H1 (cell line): ENCODE measurements at places on chromosomes 11 and 22.

DNA sequence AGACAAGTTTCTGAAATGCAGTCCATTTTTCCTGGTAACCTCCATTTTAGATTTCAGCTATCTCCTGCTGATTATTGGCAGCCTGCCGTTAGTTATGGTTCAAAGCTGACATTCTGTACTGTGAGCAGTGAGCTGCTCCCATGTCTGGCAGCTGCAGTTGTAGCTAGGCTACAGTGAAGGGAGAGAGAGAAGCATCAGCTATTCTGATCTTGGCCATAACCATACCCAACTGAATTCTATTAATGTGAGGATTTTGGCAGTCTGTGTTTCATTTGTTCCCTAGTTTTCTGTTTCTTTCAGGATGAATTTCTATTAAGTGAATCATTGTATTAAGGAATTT is 33.4 kb downstream of the SIK2 start:
- no peak overlapping the region for H3K4me3 ChIP-seq
- no peaks in the 10 kb centered on the region for H3K36me3 ChIP-seq
- H3K27ac ChIP-seq = no peak overlapping the region
- no peaks in the 10 kb centered on the region for H3K27me3 ChIP-seq
- no peak for DNase-seq

DNA sequence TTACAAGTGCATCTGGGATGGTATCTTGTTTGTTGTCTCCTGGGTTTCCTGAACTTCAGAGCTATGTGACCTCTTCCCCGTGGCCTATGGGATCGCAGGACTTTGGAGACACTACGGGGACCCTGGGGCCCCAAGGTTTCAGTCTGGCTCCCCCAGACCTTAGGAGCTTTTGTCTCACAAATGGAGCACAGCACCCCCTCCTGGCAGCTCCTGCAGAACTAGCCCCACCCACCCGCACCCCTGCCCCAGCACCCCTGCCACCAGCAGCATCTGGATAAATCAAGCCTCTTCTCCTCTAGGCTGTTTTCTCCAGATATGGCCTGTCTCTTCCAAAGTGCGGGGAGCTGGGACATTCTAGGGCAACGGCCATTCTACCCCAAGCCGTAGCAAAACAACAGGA is 10.4 kb downstream of the RCOR2 start:
- peaks cover 22% of the 10 kb centered on the region for H3K36me3 ChIP-seq
- peaks cover 31% of the 10 kb centered on the region for H3K4me1 ChIP-seq
- no peaks in the 10 kb centered on the region for H3K27me3 ChIP-seq
- no peak overlapping the region for H3K4me3 ChIP-seq
- H3K27ac ChIP-seq = no peak overlapping the region
- peak; percentile 69 for DNase-seq

GRCh38 chr11:63448646-63449045 is 42.3 kb downstream of the PLAAT5 start:
- no peaks in the 10 kb centered on the region for H3K36me3 ChIP-seq
- H3K27me3 ChIP-seq = no peaks in the 10 kb centered on the region
- H3K4me3 ChIP-seq = no peak overlapping the region
- no peak overlapping the region for H3K27ac ChIP-seq
- peaks cover 2% of the 10 kb centered on the region for H3K4me1 ChIP-seq
- DNase-seq = peak; percentile 25

DNA sequence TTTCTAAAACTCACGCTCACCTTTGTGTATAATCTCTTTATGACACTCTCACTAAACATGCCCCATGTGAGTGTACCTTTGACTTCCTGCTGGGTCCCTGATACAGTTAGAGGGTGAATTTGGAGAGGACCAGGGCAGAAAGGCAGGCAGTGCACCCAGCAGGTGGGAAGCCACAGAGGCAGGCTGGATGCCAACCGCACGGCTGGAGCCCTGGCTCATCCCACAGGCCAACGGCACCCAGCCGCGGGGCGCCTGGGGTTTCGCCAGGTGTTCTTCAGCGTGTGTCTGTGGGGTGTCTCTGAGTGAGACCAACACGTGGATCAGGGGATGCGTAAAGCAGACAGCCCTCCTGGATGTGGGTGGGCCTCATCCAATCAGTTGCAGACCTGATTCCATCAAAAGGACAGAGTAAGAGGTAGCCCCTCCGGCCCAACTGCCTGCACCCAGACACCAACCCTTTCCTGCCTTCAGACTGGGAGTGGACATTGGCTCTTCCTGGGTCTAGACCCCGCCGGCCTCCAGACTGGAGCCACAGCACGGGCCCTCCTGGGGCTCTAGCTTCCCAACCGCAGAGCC is 51.6 kb downstream of the DHCR7 start:
- no peak overlapping the region for H3K4me3 ChIP-seq
- H3K27ac ChIP-seq = no peak overlapping the region
- H3K36me3 ChIP-seq = no peaks in the 10 kb centered on the region
- no peak for DNase-seq

- no peaks in the 10 kb centered on the region for H3K27me3 ChIP-seq
- H3K27ac ChIP-seq = no peak overlapping the region
- H3K4me1 ChIP-seq = no peaks in the 10 kb centered on the region
- H3K36me3 ChIP-seq = no peaks in the 10 kb centered on the region
- H3K4me3 ChIP-seq = no peak overlapping the region
These were observed 42.1 kb downstream of the KDM2A start for GRCh38 chr11:67160872-67161783.

GRCh38 chr11:120564573-120565311 is 53.2 kb downstream of the GRIK4 start:
- peaks cover 37% of the 10 kb centered on the region for H3K27me3 ChIP-seq
- peaks cover 11% of the 10 kb centered on the region for H3K4me1 ChIP-seq
- DNase-seq = no peak
- peak overlapping the region; percentile 66 for H3K4me3 ChIP-seq

GRCh38 chr11:131977231-131977630 is 606.8 kb downstream of the NTM start:
- no peak for DNase-seq
- no peaks in the 10 kb centered on the region for H3K36me3 ChIP-seq
- no peaks in the 10 kb centered on the region for H3K27me3 ChIP-seq
- no peak overlapping the region for H3K27ac ChIP-seq
- H3K4me3 ChIP-seq = peak overlapping the region; percentile 8; the same call in 1 of the 2 replicates

- H3K27ac ChIP-seq = no peak within 1 kb of the TSS
- DNase-seq = peak; percentile 89
- H3K36me3 ChIP-seq = no peaks in the 10 kb centered on the region
- peaks cover 27% of the 10 kb centered on the region for H3K4me1 ChIP-seq
These were observed at the start of gene LRRC10B for GRCh38 chr11:61507962-61508861. LRRC10B (plus strand) TSS chr11:61508749; CDS start chr11:61508999, 250 bp downstream.

DNA sequence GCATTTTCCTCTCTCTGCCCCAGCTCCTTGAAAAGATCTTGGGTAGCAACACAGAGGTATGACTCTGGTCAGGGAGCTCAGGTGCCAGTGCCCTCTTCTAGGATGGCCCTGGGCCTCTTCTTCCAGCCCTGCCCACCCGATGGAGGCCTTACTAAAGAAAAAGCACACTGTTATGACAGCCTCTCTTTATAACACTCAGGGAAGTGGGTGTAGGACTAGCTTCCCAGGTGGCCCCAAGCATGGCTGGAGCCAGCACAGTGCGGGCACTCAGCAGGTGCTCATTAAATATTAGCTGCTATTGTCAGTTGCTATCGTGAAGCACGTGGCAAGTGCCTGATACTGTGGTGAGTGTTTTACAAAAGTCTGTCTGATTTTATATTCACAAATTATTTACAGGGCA is 127.2 kb upstream of the B3GAT1 start:
- H3K36me3 ChIP-seq = no peaks in the 10 kb centered on the region
- H3K4me1 ChIP-seq = peaks cover 6% of the 10 kb centered on the region
- H3K27ac ChIP-seq = no peak overlapping the region
- H3K4me3 ChIP-seq = no peak overlapping the region
- DNase-seq = no peak

DNA sequence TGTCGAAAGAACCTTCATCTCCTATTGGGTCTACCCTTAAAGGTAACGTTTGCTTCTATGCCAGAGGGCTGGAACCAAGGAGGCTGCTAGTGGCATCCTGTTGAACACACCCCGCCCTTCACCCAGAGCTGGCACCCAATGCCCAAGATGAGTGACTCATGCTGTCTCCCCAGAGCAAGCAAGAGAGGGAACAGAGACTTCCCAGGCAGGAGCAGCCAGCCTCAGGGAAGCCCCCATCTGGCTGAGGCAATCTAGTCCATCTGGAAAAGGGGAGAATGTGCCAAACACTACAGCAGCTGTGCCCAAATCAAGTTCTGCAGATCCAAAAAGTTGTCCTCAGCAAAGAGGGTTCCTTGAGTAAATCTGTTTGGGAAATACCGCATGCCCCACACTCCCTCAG is 91.9 kb upstream of the TP53I11 start:
- H3K4me1 ChIP-seq = no peaks in the 10 kb centered on the region; the same call in 1 of the 2 replicates
- no peak overlapping the region for H3K4me3 ChIP-seq
